ENCODE measurements at places on chromosomes 4 and X. TPM values are rescaled to one million over a fixed set of nuclear protein-coding genes. Genes with fewer than 3 reads are reported as not detected.
A peak's percentile ranks its signal among the peaks of the same experiment; 100 is the strongest.

Gene USP51
- total RNA-seq, result 1.8 TPM

DNA sequence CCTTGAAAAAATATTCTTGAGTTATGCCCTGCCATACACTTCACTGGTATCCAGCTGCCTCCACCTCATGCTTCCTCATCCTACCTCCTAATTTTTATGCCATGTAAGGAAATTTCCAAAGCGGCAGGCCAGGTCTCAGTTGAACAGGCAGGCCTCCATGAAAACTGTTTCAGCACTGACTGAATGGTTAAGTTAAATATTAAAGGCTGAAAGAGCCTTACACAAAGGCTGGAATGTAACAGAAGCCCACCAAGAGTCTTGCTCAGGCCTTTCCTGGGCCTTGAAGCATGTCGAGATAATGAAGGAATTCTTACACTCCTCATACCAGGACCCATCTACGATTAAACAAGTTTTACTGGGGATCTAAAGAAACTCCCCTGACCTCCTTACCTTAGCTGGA lies 359.6 kb upstream of the NOCT start:
- no peak for DNase-seq

Gene SSX3
- not detected for total RNA-seq

Gene ASB12
- not detected for total RNA-seq

DNA sequence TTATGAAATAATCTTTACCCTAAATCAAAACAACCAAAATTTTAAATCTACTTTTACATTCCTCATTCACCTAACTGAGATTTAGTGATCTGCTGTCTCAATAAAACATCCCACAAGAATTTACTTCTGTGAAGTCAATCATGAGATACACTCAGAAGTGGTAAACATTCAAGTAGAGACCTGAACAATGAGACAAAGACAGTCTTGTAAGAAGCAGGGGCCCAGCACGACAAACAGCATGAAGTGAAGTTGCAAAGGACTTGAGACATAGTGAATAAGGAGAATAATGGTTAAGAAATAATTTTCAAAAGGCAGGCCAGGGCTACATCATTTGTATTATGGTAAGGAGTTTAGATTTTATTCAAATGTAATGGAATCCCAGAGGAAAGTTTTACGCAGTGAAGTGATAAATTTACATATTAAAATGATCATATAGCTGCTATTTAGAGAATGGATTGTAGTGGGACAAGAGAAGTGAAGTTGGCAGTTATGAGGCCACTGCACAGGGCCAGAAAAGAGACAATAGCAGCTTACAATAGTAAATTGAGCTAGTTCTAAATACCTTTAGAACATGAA lies 101.9 kb downstream of the MAB21L2 start:
- no peak for DNase-seq

DNA sequence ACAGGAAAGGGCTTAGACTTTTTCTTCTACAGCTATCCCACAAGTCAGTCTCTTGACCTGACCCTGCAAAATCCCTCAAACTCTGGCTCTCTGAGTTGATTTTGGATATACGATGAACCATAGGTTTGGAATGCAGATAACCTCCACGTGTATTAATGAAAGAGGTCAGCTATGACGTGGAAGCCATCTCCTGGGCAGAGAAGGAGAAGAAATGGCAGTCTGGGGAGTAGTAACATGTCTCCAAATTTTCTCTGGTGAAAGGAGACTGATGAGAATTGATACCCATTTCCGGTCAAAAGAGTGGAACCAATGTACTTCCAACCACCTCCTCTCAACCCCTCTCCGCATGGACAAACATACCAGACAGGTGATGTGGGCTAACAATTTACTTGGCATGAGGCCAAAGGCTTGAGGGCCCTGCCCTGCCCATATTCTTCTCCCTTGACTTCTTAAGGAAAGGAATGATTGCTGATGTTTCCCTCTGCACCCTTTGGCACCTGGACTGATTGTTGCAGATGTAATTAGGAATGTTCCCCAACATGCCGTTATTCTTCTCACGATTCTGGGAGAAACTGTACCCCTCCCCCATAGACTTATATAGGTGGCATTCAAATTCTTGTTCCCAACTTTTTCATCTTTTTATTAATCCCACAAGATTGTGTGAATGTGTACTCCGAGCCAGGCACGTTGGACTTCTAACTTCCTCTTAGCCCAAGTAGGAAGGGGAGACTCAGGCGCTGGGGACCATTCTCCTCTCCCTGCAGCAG lies 580 bp upstream of the PLS3 start:
- DNase-seq, result peak; percentile 25

- DNase-seq, result no peak
Observed at GRCh38 chr4:156634612-156635011, 337.0 kb downstream of the PDGFC start.

Gene PPP4R3C
- total RNA-seq, result not detected

DNA sequence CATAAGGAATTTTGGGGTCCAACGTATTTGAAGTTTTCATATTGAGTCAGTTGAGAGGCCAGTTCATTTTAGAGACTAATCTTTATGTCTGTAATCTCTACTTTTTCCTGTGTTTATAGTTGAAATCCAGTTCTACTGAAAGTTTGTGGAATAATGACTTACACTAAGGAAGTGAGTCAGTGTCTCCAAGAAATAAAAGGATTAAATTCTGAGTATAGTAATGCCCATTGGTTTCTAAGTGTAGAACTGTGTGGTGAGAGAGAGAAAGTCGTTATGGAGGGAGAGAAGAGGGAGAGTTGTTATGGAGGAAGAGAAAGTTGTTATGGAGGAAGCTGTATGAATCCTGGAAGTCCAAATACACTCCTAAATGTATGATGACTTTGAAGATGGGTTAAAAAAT lies 264.6 kb upstream of the HAND2 start:
- DNase-seq, result no peak

DNA sequence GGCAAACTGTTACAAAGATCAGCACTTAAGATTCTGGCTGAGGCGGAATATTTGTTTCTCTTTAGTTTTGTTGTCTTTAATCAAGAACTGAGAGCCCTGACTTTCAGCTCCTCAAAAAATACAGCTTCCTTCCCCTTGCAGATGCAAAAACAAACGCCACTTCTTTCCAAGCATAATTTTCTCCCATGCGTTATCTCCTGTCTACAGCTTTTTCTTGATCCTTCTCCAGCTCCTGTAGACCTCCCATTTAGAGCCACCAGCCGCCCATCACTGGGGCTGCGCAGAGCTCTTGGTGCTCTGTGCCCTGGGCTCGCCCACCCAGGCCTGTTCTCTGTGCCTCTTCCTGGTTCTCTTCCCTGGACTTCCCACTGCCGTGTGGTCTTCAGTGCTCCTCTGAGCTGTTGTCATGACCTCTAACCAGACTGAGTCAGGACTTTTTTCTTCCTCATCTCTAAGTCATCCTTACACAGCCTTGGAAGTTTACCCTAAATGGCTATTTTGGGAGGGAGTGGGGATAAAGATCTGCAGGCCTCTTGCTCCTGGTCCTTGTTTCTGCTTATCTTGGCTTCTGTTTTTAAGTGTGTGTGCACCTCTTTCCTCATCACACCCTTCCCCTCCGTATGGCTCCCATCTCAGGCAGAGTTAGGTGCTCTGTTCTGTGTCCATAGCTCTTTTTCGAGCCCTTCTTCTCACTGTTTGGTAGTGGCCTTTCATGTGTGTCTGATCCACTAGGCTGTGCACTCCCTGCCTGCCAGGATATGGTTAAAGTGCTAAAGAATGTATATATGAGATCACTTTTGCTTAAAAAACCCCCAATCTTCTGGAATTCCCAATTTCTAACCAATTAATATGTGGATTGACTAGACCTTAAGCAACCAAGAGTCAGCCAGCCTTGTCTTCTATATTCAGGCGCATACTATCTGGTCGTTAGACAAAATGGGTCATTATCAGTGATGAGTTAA lies 122.5 kb downstream of the PTTG2 start:
- DNase-seq, result peak; percentile 52

- DNase-seq, result no peak
Observed at GRCh38 chr4:1047976-1048772, 36.7 kb downstream of the FGFRL1 start.

- no peak for DNase-seq
Observed at GRCh38 chr4:4427121-4427870, 40.4 kb downstream of the NSG1 start.

Gene SLC25A53
- 1.9 TPM for total RNA-seq

Gene LGI2
- total RNA-seq, result not detected

DNA sequence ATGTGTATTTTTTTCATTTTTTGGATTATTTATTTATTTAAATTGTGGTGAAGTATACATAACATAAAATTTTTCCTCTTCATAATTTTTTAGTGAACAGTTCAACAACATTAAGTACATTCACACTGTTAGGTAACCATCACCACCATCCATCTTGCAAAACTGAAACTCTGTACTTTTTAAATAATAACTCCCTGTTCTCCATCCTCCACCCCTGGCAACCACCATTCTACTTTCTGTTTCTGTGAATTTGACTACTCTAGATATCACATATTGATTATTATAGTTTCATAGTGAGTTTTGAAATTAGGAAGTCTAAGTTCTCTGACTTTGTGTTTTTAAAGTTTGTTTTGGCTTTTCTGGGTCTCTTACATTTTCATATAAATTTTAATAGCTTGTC lies 89.3 kb upstream of the STX18 start:
- DNase-seq, result no peak

Gene MSN
- total RNA-seq, result 296 TPM

GRCh38 chrX:134146493-134146892 lies 90.5 kb upstream of the CCDC160 start:
- DNase-seq, result no peak

DNA sequence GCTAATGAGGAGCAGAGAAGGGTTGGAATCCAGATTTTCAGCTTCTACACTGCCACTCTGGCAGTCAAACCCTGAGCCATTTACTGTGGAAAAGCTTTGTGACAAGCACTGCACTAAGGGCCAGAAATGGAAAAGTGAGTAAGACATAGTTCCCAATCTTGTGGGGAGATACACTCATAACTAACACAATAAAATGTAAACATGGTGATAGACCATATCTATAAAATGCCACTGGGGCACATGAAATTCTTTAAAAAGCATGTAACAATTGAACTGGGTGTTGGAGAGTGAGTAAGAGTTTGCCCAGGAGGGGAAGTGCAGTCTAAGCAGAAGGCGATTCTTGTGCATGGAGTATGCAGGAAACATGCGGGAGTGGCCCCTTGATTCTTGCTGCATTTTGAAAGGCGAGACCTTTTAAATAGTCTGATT lies 32.0 kb upstream of the ANXA5 start:
- peak; percentile 92 for DNase-seq

DNA sequence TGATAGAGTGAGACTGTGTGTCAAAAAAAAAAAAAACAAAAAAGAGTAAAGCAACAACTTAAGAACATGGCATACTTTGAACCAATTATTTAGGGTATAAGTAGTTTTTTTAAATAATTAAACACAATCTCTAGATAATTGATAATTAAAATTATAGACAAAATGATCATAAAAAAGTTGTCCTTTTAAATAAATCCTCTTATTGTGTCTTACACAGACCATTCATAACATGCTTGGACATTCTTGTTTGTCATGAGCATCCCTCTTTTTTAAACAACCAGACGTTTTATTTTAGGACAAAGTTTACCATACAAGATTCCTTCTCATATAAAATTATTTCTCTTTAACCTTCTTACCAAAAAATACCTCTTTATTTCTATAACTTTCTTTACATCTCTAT lies 35.1 kb downstream of the SPCS3 start:
- DNase-seq, result no peak

GRCh38 chr4:147994076-147994475 lies 262.2 kb downstream of the ARHGAP10 start:
- no peak for DNase-seq

Gene IL2RG
- not detected for total RNA-seq

DNA sequence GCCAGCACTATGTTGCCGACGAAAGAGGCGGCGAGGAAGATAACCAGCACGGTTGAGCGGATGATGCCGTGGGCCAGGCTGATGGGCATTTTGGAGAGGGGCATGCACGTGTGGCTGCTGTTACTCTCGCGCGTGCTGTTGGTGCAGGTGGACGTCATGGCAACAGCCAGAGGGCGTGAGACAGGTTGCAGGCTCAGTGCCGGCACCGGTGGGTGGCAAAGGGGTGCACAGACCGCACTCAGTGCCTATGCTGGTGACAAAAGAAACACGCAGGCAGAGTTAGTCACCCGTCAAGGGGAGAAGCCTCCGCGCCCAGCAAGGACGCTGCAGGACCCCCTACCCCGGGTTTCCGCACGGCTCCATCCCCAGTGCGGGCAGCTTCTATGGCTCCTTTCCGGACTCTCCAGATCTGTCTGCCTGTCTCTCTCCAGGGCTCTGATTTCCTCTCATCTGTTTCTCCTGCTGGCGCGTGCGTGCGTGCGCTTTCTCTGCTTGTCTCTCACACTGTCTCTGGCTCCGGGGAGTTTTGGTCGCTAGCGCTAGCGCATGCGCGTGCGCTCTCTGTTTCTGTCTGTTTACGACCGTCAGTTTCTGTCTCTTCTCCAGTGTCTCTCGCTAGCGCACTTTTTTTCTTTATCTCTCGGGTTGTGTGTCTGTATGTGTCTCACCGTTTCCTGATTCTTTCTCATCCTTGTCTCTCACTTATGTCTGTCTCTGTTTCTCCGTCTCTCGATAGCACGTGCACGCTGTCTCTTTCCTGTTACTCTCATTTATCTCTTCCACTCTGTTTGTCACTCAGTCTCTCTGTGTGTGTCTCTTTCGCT lies 2.1 kb downstream of the GPR101 start:
- no peak for DNase-seq

GRCh38 chrX:19121466-19121865 lies 802 bp downstream of the ADGRG2 start:
- no peak for DNase-seq

Gene ITM2A
- not detected for total RNA-seq

- DNase-seq, result no peak
Observed at GRCh38 chr4:141215030-141215429, 5.7 kb upstream of the ZNF330 start.

Gene AWAT2
- total RNA-seq, result not detected

- no peak for DNase-seq
Observed at GRCh38 chr4:118676128-118676527, 9.1 kb upstream of the METTL14 start.

- DNase-seq, result no peak
Observed at GRCh38 chrX:136395271-136395670, 92.5 kb upstream of the BRS3 start.

DNA sequence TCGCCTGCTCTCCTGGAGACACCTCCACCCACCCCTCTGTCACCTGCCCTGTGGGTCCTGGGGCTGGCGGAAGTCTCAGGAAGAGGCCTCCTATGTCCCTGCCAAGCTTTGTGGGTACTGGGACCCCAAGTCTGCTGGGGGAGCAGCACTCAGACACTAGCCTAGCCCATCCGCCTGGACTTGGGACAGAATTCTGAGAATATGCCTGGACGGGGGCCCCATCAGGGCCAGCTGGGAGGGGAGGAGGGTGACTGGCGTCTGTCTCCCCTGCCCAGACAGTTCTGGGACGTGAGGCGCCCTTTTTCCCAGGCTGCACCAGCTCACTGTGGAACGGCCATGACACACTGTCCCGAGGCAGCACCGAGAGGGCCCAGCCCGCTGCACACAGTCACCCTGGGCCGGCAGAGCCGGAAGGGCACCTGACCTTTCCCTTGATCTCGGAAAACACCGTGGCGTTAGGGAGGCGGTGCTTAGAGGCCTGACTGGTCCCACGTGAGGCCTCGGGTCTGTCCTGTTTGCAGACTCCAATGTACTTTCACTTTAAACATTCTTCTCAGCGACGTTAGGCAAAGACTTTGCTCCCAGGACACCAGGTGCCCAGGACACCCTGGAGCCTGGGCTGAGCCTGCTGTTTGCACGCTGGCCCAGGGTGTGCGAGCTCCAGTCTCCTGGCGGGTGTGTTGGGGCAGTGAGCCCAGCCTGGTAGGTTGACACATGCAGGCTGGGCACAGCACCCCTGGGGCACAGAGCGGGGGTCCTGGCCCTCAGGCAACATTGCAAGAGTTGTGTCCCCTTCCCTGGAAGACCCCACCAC lies 700 bp downstream of the SLC26A1 start:
- DNase-seq, result no peak

GRCh38 chrX:100395781-100396180 lies 14.3 kb downstream of the PCDH19 start:
- no peak for DNase-seq

Data from SJSA1 (cell line).